ENCODE measurements at places on chromosomes 13 and 19. TPM values are rescaled to one million over a fixed set of nuclear protein-coding genes. Genes with fewer than 3 reads are reported as not detected.

The CRX gene
- not detected for total RNA-seq

The TMEM86B gene
- 1.9 TPM for total RNA-seq

The FFAR2 gene
- 0.27 TPM for total RNA-seq

The PLK5 gene
- total RNA-seq, result not detected

The SH3GL1 gene
- 19.1 TPM for total RNA-seq

The TPP2 gene
- 33.0 TPM for total RNA-seq

The LILRB3 gene
- 4.3 TPM for total RNA-seq

The CNN1 gene
- total RNA-seq, result 81.7 TPM

The TMEM150B gene
- total RNA-seq, result 1.2 TPM

The ACER1 gene
- not detected for total RNA-seq

The KASH5 gene
- not detected for total RNA-seq

The ZNF566 gene
- total RNA-seq, result 12.2 TPM

The HCN2 gene
- 14.3 TPM for total RNA-seq

The CTU1 gene
- 3.6 TPM for total RNA-seq

The PRR36 gene
- 0.15 TPM for total RNA-seq

The CELF5 gene
- total RNA-seq, result not detected

The FSTL3 gene
- 24.6 TPM for total RNA-seq

The DHDH gene
- total RNA-seq, result not detected

The AP3D1 gene
- 78.2 TPM for total RNA-seq

The HSPB6 gene
- total RNA-seq, result 676 TPM

The ATP8B3 gene
- total RNA-seq, result 0.89 TPM

The TSPAN16 gene
- not detected for total RNA-seq

The ZNF565 gene
- 4.6 TPM for total RNA-seq

The CRB3 gene
- total RNA-seq, result not detected

The GPR18 gene
- not detected for total RNA-seq

The CKM gene
- total RNA-seq, result 6,589 TPM
